ENCODE measurements at places on chromosomes 4 and X. TPM values are rescaled to one million over a fixed set of nuclear protein-coding genes. Genes with fewer than 3 reads are reported as not detected.

SMPX gene
- total RNA-seq, result 0.08 TPM

OCRL gene
- 25.5 TPM for total RNA-seq

CPZ gene
- total RNA-seq, result 0.30 TPM

USP51 gene
- 0.37 TPM for total RNA-seq

PDLIM3 gene
- total RNA-seq, result 0.16 TPM

GPAT3 gene
- total RNA-seq, result 29.9 TPM

STARD8 gene
- total RNA-seq, result 1.7 TPM

BST1 gene
- 15.0 TPM for total RNA-seq

MAGEC2 gene
- total RNA-seq, result not detected

SHOX gene
- 0.02 TPM for total RNA-seq

DCLK2 gene
- total RNA-seq, result 8.0 TPM

ZNF711 gene
- total RNA-seq, result 0.76 TPM

IQSEC2 gene
- total RNA-seq, result 45.6 TPM

NDUFA1 gene
- 295 TPM for total RNA-seq

XKRX gene
- 0.89 TPM for total RNA-seq

NONO gene
- total RNA-seq, result 332 TPM

ARHGAP36 gene
- total RNA-seq, result not detected

FGFRL1 gene
- total RNA-seq, result 14.3 TPM

ADH1C gene
- not detected for total RNA-seq

YY2 gene
- 2.7 TPM for total RNA-seq

NUP54 gene
- 39.8 TPM for total RNA-seq

CMC4 gene
- total RNA-seq, result 15.8 TPM

RBM47 gene
- 29.2 TPM for total RNA-seq

UGT2A3 gene
- 0.15 TPM for total RNA-seq

NXF2 gene
- not detected for total RNA-seq

FABP2 gene
- not detected for total RNA-seq

ITGB1BP2 gene
- 0.44 TPM for total RNA-seq

Data from A549 treated with AZD2906 at 1 μM for 4 hours (cell line).